ENCODE measurements at places on chromosomes 7 and 10.

DNA sequence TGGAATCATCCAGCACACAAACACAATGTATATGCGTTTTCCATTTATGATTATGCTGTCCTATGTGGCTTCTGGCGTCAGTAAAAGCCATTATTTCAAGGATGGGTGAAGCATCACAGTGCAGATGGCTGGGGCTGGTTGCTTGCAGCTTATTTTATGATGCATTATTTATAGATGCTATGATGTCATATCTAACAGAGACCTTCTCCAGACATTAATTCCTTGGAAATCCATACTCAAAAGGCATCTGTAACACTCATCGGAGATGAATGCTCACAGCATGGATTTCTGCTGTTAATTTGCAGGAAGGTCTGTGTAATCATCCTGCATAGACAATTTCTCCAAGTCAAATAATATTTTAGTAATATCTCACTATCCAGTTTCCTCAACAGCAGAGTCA is 7.2 kb downstream of the RGS10 start:
- DNase-seq, result no peak

DNA sequence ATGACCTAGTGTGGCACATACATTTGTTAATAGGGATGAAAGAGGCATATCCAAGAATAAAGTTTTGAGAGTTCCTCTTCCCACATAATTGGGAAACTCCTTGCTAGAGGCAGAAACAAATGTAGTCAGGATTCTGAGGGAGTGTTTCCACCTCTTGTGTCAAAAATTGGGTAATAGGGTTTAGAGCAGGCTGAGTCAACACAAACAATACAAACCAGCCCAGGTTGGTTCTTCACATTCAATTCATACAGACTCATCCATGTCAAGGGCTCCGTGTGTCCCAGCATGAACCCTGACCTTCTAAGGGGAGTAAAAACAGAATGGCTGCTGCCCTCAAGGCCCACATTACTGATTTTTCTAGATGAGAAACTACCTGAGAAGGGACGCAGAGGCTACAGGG is 75.3 kb downstream of the GLI3 start:
- DNase-seq, result no peak

DNA sequence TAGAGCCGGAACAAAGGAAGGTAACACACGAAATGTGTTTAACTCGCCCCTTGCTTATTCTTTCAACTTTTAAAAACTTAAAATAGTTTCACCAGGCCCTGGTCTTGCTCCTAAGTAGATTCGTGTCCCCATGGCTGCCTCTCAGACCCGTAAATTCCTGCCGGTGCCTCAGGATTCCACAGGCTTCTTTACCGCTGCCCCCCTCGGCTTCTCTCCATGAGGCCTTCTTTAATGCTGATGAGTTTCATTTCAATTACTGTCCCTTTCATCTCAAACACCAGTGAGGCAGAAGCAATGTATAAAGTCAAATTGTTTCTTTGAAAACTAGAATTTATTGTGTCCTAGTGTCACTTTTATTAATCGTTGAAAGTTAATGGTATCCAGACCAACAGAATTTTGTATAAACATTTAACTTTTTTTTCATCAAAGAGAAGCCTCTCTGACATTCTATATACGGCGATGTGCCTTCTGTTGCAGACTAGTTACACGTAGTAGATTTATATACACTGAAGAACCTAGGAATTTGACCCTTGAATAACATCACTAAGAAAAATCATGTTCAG is 225.2 kb downstream of the C7orf25 start:
- no peak for DNase-seq

DNA sequence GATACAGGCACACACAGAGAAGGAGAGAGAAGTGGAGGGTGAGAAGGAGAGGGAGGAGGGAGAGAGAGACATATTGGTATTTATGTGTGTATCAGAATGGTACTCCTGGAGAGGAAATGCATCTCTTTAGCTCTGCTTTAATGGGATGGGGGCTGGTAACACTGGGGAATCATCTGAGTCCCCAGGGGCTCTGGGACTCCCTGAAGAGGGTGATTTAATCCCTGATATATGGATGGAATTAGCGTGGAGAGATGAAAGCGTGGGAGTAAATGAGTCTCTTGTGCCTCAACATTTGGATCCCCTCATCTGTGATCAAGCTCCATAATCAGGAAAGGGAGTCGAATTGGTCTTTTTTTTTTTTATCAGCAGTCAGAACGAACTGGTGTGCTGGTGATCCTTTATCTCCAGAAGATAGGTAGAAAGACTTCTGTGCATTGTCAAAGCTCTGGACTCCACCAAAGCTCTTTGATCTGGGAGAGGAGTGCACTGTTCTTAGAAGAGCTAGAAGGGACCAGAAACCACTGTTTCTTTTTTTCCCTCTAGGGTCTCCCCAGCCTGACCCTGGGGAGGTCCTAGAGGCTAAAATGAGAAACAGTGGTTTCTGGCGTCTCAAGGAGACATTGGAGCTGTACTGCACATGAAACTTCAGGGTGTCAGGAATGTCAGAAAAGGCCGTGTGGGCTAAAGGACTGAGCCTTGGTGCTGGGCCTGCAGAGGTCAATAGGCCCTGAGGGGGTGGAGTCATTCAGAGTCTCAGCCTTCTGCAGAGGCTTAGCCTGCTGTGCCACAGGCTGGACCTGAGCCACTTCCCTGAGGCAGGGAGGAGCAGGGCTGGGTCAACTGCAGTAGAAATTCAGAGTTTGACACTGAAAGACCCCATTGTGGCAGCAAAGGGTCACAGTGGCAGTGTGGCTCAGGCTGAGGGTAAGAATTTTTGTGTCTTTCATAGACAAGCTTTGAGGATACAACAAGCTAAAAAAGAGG is 234.4 kb upstream of the SLC26A5 start:
- DNase-seq, result no peak
